Stimulated activated CD4-positive, alpha-beta T cell treated with anti-CD3 and anti-CD28 coated beads, TNF-alpha, amount 100 ng/mL, for 1 hour (primary cell): ENCODE measurements at places on chromosomes 3 and 15.

DNA sequence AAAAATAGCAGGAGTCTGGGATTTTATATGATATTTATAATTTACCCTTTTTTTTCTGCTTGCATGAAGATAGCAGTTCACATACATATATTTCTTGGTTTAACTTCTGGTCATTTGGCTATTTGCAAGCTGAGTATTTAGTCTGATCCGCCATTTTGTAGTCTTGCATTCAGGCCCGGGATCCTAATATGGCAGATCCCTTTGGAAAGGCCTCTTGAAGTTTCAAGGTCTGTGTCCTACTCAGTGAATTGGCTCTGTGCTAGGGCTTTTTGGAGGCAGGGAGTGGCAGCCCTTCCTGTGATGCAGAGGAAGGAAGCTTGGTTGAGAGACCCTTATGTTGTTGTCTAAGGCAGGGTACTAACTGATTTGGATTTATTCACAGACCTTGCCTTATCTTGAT lies 2.9 kb downstream of the SNRPN start:
- no peak for DNase-seq

GRCh38 chr3:160150066-160150465 lies 75.2 kb upstream of the C3orf80 start:
- DNase-seq, result no peak

DNA sequence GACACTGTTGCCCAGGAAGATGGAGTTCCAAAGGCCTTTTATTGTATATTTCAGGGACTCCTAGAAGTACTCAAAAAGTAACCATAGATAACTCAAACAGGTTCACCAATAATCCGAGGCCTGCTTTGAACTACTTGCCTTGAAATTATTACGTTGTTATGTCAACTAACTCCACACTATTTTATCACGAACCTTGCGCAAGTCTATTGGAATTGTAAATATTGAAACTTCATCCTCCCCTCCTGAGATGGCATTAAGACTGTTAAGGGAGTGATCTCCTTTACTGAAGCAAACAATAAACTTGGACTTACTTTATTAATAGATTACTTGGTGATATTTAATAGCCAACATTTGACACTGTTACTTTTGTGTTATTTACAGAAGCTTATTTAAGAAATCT lies 199.6 kb upstream of the GADL1 start:
- no peak for DNase-seq

DNA sequence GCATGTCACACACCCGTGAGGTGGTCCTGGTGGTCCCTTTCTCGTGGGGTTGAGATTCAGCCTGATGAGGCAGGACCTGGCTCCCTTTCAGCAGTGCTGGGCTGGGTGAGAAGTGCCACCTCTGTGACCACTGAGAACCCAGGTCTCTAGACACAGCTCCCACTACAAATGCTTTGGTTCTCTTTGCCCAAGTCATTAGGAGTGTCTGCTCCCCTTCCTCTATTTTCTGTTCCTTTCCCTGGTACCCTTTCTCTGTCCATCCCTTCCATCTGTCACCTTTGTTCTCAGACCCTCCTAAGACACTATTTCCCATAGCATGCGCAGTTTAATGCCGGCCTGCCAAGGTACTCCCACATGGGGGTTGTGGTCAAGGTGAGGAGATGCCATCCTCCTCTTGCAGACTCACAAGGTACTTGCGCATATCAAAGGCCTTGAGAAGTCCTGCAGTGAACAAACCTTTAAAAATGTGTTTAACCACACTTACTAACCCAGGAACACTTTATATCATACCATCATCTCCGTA lies 297.7 kb downstream of the LRTM1 start:
- no peak for DNase-seq

DNA sequence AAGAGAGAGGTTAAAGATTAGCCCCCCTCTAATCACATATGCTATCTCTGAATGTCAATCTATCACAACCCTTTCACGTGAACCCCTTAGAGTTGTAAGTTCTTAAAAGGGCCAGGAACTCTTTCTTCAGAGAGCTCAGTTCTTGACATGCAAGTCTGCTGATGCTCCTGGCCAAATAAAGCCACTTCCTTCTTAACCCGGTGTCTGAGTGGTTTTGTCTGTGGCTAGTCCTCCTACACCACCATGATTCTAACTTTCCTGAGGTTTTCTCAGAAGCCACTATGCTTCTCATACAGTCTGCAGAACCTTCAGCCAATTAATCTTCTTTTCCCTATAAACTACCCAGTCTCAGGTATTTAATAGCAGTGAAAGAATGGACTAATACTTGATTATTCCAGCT lies 231.1 kb upstream of the CNTN6 start:
- no peak for DNase-seq

GRCh38 chr3:150755902-150756301 lies 7.1 kb downstream of the SIAH2 start:
- DNase-seq, result no peak

GRCh38 chr15:72306211-72306785 lies 13.7 kb downstream of the CELF6 start:
- peak; percentile 6 for DNase-seq

DNA sequence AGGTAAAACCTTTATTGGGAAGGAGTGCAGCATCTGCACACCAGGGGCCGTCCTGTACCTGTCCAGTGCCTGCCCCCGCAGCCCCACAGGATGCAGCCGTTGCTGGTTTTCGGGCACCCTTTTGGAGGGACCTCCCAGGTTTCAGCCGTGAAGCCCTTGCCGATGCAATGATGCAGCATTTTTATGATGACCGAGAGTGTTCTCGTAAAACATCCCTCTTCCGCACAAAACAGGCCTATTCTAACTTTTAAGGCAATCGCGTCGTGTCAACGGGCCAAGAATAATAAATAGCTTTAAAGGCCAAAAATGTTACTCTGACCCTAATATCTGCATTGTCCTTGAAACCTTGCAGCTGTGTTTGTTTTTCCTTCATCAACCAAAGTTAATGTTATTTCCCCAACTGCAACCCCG lies 126.1 kb downstream of the LRRK1 start:
- no peak for DNase-seq

GRCh38 chr3:176795891-176796290 lies 401.4 kb downstream of the TBL1XR1 start:
- no peak for DNase-seq

- no peak for DNase-seq
Observed at GRCh38 chr3:104206925-104207324, 1159.8 kb upstream of the ALCAM start.

GRCh38 chr3:142057331-142057725 lies 92.0 kb downstream of the TFDP2 start:
- DNase-seq, result no peak
